ENCODE measurements at places on chromosomes 5 and 9. TPM values are rescaled to one million over a fixed set of nuclear protein-coding genes. Genes with fewer than 3 reads are reported as not detected.

Gene RAI14
- polyA plus RNA-seq, result 19.7 TPM

Gene PCDHGB4
- 1.7 TPM for polyA plus RNA-seq

Gene C5orf34
- polyA plus RNA-seq, result 2.9 TPM

Gene ADAMTS6
- polyA plus RNA-seq, result 0.89 TPM

GRCh38 chr9:70259512-70259802 is 679 bp downstream of the SMC5 start:
- DNase-seq, result no peak

- no peak for DNase-seq
Measured at GRCh38 chr5:96431376-96432187, 1.5 kb downstream of the PCSK1 start.

DNA sequence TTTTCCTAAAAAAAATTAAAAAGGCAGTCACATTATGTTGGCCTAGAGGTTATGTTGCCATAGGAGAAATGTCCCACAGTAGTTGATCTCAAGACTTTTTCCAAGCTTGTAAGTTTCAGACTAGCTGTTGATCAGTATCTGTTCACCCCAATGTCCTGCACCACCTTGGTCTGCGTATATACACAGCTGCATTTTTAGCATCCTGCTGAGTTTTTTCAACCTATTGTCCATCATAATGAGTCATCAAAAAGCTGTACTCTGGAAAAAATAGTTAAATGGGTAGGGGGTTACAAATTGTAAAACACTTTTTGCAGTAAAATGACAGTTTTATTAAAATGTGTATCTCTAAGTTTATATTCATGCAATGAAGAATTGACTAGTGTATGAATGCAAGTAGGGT is 53.2 kb upstream of the TMEM171 start:
- no peak for DNase-seq

Measured in forelimb muscle (tissue), 1 donor.